Nucleus accumbens (tissue), 56 donors: ENCODE measurements at places on chromosomes 11 and 22.

GRCh38 chr11:13101644-13102512 is 92.8 kb downstream of the RASSF10 start:
- DNase-seq: no peak

GRCh38 chr11:113474362-113475159 is 637 bp downstream of the DRD2 start:
- peak; percentile 19 for DNase-seq

- DNase-seq: no peak
Measured at GRCh38 chr22:29715705-29716104, 4.1 kb upstream of the CABP7 start.

DNA sequence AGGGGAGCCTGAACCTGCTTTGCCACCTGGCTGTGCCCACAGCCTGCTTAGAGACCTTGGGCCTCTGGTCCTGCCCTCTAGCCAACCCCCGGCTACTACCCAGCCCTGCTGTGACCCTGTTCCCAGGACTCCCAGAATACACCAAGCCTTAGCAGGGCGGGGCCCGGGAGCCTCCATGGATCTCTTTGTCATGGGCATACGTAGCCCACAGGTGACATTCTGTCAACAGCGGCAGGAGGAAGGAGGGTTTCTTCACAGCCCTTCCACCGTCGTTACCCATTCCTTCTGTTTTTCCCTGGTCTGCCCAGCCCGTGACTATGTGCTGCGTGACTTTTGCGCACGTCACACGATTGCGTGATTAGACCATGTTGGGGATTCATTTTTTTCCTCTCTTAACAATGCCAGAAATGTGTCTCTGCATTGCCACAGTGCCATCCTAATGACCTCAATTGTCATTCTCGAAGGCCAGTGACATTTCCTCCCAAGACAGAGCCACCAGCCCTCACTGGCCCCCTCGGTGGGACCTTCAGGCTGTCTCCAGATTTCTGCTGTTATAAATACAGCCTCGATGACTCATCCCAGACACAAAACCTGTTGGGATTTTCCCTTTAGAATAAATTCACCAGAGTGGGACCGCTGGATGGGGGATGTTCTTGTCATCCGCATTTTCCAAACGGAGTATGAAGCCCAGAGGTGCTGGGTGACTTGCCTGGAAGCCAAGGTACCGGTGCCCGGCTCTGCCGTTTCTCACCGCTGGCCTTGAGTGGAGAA is 9.0 kb downstream of the SYT12 start:
- no peak for DNase-seq

DNA sequence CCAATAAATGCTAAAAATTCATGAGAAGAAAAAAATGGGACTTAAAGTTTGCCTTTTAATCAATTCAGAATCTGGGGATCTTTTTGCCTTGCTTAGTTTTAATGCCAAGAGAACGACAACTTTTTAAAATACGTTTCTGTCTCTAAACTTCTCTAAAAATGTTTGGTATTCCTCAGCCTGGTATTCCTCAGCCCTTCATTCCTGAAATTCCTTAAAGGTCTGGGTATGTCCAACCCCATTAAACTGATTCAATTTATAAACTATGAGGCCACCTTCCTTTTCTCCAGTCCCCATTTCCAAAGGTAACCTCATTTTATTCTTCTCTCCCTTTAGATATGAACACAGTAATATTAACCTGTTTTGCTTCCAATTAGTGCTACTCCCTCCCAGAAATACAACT is 16.6 kb downstream of the POLA2 start:
- no peak for DNase-seq

GRCh38 chr11:64448599-64449380 is 89.8 kb downstream of the RPS6KA4 start:
- peak; percentile 49 for DNase-seq

DNA sequence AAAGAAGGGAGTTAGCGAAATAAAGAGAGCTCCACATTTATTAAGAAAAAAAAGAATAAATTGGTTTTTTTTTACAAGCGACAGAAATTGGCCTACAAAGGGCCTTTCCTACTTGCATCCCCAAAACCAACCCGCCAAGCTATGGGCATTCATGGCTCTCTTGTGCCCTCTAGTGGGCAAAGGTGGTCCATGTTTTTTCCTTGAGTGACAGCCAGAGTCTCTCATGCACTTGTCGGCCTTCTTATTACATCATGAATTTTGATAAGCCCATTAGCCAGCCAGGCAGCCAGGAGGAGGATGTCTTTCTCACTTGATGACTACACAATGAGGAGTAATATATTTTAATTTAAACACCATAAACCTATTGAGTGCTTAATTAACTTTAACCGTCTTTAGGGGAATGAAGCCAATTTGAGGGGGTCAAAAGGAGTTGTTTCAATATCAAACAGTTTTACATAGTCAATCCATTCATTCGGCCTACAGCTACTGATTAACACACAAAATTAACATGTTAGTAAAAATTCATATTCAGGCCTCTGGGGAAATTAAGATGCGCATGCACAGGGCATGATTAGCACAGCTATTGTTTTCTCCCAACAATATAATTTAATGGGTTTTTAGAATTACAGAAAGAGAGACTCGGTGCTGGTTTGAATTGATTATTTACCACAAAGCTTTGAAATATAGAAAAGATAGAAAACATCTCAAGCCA is 85.5 kb downstream of the RCN1 start:
- DNase-seq: peak; percentile 50

DNA sequence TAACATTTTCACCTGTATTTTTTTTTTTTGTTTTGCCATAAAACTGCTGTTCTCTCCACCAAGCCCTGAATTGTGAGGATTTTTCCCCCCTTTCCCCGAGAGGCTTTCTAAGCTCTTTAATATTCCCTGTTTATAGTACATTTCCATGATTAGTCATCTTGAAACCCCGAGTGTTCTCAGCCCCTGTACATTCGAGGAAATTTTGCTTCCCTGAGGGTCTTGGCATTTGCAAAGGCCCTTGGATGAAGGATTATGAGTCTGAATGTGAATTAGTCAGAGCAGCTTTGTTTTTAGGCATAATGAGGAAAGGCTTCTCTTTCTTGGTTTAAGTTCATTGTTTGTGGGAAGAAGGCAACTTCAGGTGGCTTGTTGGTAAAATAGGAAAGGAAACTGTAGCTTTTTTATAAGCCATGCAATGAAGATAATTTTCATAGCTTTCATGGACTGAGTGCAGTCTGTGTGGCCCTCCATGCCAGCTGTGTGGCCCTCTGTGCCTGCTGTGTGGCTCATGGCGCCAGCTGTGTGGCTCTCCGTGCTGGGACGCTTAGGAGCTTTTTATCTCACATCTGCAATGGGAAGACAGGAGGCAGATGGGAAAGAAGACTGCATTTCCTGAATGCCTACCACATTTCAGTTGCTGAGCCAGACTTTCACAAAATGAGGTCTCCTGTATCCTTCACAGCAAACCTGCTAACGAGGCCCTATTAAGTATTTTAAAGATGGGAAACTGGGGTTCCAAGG is 129.0 kb downstream of the TEAD1 start:
- no peak for DNase-seq

GRCh38 chr22:49525360-49525759 is 302.3 kb downstream of the BRD1 start:
- DNase-seq: no peak

GRCh38 chr11:36270701-36271100 is 18.5 kb downstream of the COMMD9 start:
- DNase-seq: no peak

- DNase-seq: no peak
Measured at GRCh38 chr11:27242591-27242990, 120.4 kb downstream of the CCDC34 start.

- DNase-seq: no peak
Measured at GRCh38 chr11:133251841-133252240, 280.5 kb downstream of the OPCML start.

DNA sequence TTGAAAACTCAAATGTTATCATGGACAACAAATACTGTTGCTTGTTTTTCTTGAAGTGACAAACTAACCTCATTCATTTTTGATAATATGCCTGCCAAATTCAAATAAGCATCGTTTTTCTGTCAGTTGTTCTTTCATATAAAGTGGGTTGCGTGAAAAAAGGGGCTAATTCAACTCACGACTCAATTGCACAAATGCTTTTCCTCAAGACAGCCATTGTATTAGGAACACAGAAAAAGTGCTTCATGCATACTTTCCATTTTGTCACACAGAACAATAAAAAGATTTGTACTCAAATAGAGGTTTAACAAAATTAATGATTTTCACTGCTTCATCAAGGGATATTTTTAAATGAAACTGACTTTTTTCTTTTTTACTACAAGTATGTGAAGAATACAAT is 94.6 kb upstream of the ALKBH3 start:
- DNase-seq: no peak

GRCh38 chr22:49212002-49212401 is 615.7 kb downstream of the BRD1 start:
- DNase-seq: no peak

DNA sequence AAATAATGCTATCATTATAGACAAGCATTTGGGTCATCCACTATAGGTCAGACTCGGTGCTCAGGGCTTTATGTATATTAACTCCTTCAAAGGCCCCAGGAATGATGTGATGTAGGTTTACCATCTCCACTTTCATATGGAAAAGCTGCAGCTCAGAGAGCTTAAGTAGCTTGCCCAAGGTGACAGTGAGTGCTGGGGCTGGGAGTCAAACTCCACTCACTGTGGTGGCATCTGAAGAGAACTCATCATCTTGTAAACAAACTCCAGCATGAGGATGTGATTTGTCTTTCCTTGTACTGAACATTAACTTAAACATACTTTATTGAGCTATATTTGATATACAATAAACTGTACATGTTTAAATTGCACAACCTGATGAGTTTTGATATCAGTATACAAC is 25.4 kb downstream of the TENM4 start:
- no peak for DNase-seq

DNA sequence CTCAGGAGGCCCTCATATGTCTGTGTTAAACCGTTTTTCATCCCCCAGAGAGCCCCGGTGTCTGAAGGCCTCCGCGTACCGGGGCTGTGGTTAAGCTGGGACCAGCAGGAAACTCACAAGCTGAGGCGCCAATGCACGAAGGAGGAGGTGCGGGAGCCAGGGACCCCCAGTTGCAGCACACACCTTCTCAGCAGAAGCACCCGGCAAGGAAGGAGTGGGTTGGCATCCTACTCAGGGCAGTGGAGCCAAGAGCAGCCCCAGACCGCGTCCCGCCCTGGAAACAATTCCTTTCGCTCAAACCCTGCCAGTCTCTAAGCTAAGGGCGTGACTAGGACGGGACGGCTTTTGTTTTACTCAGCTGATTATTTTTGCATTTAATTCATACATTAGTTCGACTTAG is 726.9 kb downstream of the BRD1 start:
- DNase-seq: no peak

GRCh38 chr11:102220728-102221467 is 96.4 kb upstream of the BIRC3 start:
- no peak for DNase-seq

GRCh38 chr11:79957702-79958101 is 516.9 kb upstream of the TENM4 start:
- DNase-seq: no peak

GRCh38 chr22:17637490-17638181 is 921 bp upstream of the BCL2L13 start:
- no peak for DNase-seq

DNA sequence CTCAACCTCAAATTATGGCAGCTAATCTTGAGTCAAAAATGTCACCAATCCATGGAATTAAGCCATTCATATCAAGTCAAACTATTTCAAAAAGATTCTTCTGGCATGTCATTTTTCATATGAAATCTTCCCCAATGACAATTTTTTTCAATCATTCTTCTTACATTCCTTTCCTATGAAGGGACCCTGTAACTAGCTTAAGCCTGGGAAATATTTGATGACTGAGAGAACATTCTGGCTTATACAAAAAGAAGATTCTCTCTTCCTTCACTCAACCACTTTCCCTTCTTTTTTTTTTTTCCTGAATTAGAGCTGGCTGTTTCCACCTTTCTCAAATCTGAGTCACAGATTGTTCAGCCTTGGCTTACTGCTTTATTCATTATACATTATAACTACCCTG is 903.7 kb downstream of the FAM181B start:
- DNase-seq: no peak

DNA sequence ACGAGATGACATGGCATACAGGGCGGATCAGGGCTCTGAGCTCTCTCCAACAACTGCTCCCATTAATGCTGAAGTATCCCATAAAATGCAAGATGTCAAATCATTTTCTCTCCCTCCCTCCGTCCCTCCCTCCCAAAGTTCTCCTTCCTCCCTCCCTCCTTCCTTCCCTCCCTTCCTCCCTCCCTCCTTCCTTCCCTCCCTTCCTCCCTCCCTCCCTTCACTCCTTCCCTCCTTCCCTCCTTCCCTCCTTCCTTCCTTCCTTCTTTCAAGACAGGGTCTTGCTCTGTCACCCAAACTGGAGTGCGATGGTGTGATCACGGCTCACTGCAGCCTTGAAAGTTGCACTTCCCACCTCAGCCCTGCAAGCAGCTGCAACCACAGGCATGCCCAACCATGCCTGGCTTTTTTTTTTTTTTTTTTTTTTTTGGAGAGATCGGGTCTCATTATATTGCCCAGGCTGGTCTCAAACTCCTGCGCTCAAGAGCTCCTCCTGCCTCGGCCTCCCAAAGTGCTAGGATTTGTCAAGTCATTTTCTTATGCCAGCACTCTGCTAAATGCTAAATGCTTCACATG is 38.2 kb downstream of the TXN2 start:
- DNase-seq: no peak

- DNase-seq: no peak
Measured at GRCh38 chr22:28574159-28574788, 105.4 kb downstream of the TTC28 start.

DNA sequence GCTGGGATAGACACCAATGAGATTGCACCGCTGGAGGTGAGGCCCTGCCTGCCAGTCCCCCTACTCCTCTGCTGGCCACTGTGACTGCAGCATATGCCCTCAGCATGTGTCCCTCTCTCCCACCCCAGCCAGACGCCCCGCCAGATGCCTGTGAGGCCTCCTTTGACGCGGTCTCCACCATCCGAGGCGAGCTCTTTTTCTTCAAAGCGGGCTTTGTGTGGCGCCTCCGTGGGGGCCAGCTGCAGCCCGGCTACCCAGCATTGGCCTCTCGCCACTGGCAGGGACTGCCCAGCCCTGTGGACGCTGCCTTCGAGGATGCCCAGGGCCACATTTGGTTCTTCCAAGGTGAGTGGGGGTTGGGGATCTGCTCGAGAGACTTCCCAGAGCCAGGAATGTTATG is 5.7 kb upstream of the SMARCB1 start:
- DNase-seq: peak; percentile 89

- DNase-seq: no peak
Measured at GRCh38 chr22:17083811-17084441, 874 bp upstream of the IL17RA start.

DNA sequence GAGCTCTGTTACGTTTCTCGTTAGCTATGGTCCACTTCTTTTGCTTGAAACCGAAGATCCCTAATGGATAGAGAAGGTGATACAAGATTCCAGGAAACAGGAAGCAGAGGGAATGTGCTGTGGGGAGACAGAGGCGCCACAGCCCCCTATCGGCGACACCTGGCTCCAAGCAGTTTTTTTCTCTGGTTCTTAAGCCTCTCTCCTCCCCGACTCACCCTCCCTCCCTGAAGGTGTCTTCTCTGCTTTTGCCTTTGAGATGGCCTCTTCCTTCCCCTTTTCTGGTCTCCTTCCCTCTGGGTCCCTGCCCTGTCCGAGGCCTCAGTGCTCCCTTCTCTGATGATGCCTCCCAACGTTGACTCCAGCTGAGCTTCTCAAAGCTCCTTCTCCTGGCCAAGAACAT is 14.2 kb upstream of the APOBEC3A start:
- DNase-seq: no peak

GRCh38 chr22:42076764-42077485 is 2.6 kb upstream of the SMDT1 start:
- DNase-seq: no peak

- DNase-seq: no peak
Measured at GRCh38 chr22:30245985-30246813, at the start of gene LIF. LIF (minus strand) TSS chr22:30246759; CDS start chr22:30246695, 64 bp downstream.
